ENCODE measurements at places on chromosomes 12 and 14.

DNA sequence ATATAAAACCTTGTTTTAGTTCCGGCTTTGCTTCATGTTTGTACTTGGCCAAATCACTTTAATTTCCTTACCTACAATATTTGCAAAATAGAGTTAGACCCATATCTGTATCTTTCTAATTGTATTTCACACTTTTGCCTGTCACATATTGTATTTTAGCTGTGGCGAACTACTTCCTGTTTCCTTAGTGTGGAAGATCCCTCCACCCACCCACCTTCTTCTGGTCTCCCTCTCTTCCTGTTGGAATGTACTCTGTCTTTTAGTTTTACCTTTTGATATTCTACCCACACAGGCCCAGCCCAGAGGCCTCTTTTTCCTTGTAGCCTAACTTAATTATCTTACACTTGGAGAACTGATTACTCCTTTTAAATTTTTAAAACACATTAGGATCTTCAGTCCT lies 78.2 kb downstream of the SCN8A start:
- no peak for DNase-seq

GRCh38 chr12:128549601-128550218 lies 274.0 kb downstream of the SLC15A4 start:
- no peak for DNase-seq

GRCh38 chr12:108712925-108713203 lies 18.5 kb downstream of the CORO1C start:
- DNase-seq: no peak

DNA sequence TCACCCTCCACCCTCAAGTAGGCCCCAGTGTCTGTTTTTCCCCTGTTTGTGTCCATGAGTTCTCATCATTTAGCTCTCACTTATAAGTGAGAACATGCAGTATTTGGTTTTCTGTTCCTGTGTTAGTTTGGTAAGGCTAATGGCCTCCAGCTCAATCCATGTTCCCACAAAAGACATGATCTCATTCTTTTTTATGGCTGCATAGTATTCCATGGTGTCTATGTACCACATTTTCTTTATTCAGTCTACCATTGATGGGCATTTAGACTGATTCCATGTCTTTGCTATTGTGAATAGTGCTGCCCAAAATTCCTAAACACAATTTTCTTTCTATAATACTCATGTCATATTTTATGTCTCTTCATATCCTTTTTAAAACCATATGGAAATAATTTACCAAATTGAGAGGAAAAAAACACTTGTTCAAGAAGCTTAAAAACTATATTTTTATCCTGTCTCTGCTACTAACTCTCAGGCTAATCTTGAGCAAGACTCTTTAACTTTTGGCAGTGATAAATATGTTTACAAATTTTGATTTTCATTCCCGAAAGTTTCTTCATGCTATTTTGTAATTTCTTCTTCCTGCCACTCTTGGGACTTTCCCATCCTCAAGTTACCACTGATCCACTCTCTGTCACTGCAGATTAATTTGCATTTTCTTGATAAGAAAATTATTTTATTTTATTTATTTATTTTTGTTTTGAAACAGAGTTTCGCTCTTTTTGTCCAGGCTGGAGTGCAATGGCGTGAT lies 28.0 kb upstream of the OSBPL8 start:
- DNase-seq: no peak

DNA sequence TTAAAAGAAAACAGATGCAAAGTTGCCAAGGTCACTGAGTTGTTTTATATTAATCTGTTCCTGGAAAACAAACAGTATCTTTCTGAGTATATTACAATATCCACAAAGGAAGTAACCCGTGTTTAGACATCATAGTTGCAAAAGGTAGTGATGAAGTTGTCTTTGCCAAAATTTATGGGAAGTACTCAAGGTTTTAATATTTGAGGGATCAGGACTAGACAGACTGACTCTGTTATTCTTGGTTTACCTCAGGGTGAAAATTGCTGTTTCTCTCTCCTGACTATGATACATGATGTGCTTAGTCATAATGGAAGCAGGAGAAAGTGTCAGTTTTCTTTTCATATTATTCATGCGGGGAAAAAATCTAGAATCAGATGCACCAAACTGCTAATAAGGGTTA lies 28.3 kb downstream of the TMEM233 start:
- no peak for DNase-seq

- no peak for DNase-seq
Observed at GRCh38 chr12:57611827-57612710, 834 bp downstream of the ARHGEF25 start.

DNA sequence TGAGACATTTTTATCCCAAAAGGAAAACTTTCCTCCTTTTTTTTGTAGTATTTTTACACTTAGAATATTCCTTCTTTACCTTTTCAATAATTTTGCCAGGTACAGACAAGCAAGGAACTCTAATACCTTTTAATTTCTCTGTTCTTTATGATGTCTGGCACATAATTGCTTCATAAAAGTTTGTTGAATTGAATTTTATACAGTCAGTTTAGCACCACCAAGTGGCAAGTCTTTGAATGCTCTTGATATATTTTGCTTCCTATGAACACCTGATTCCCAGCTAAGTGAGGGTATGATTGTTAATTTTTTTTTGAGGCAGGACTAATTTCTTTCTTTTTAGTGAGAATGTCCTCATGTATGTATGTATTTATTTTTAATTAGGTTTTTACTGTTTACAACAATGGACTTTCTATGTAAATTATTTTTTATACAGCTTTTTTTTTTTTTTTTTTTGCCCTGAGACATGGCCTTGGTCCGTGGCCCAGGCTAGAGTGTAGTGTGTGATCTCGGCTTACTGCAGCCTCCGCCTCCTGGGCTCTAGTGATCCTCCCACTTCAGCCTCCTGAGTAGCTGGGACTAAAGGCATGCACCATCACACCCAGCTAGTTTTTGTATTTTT lies 6.9 kb downstream of the TBC1D15 start:
- DNase-seq: no peak

DNA sequence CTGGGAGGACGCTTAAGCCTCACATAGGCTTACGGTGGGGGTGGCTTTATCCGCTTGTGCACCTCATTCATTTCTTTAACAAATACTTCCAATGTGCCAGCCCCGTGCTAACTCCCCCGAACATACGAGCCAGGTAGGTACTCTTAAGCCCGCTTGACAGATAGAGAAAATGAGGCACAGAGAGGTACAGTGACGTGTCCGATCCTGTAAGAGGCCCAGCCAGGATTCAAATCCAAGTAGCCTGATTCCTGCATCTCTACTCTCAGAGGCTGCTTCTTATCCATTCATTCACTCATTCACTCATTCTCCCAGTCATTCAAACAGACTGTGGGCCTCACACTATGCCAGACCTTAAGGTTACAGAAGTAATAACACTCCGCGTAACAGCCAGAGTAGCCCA lies 477 bp downstream of the OAS3 start:
- DNase-seq: no peak

DNA sequence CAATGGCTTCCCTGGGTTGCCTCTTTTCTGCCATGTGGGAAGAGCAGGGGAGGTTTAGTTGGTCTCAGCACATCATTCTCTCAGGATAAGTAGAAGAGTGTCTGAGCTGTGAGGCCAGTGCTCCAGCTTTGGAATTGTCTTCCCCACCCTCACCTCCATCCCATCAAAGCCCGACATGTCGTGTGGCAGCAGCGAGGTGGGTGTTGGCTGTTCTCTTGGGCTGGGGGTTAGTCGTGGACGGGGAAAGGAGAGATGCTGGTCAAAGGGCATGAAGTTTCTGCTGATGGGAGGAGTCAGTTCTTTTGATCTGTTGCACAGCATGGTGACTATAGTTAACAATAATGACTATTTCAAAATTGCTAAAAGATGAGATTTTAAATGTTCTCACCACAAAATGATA lies 404.2 kb downstream of the TMEM121 start:
- no peak for DNase-seq

DNA sequence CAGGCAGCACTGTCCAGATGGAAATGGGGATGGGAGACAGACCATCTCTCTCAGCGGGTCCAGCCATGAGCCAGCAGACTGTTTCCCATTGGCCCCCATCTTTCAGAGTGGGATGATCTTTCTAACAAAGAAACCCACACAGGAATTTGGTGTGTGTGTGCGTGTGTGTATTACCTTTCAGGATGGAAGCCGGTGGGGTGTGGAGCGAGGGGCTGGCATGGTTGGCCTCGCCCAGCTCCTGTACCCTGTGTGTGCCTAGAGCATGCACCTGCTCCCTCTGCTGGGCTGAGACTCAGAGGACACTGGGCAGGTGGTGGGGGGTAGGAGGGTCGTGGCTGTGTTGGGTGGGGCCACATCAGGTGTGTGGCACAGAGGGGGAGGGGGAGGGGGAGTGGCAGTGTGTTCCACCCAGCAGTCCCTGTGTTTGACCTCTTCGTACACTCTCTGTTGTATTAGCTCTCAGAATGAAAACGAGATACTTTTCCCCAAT lies 33.0 kb upstream of the TSPAN9 start:
- DNase-seq: no peak

DNA sequence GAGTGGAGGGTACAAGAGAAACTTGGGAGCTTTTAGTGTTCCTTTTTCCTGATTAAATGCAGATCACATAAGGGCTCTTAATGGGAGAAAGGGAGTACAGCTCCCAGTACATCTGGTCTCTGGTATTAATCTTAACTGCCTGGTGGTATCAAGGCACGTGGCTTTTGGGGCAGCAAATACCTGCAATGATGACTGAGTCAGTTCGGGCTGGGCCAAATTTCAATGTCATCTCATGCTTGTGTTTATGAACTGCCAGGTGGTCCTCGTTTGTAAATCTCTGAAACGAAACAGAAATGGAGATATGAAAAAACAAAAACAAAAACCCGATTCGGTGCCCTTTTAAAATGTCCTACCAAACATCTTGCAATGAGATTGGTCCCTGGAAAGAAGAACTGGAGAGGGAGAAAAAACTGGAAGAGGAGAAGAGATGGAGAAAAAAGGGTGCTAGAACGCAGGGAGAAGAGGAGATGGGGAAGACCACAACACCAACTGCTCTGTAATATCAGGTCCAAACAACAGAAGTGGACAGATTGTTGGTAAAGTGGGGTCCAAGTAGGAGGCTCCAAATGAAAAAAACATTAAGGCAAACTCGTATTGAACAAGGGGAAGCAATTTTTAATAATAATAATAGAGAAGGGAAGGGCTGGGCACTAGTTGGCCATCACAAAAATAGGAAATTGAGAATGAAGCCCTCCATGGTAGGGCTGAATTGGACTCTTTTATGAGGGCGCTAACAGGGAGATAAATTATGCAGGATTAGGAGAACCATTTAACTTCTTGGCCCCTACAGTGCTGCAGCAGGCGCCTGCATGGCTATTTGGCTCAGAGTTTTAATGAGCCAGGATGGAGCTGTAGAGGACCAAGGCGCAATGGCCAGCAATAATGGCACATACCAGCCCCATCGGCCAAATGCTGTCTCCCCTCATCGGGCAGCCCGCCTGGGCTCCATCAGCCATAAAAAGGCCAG lies 45.4 kb upstream of the NPFF start:
- DNase-seq: no peak

DNA sequence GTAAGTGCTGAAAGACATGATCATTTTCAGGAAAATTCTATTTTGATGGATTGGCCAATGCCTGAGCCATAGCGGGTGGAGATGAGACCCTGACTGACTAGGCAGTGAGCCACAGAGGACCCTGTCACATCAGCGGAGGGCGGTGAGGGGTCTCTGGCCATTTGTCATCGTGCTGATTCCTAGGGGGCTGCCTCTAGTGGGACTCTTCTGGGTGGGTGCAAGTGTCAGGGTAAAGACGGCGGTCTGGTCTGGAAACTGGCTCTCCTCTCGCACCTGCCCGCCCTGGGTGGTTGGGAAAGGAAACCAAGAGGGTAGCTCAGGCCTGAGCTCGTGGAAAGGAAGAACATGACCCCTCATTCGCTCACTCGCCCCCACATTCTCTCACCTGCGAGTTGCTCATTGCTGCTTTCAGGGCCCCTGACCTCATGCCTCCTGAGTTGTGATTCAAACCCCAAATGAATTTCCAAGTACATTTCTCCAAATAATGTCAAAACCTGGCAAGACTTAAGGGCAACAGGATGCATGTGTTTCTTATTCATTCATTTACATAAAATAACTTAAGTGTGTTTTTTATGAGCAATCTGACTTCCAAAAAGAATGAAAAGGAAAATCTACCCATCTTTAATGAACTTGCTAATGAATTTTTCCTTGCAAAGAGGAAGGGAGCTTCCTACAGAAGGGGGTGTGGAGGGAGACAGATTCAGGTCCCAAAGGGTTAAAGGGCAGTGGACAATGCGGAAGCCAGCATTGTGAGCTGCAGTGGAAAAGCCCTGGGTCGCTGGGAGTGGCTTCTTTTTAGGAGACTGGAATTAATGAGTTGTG lies 12.8 kb downstream of the MEG3 start:
- DNase-seq: no peak

GRCh38 chr12:61853945-61854344 lies 406.3 kb upstream of the USP15 start:
- no peak for DNase-seq

DNA sequence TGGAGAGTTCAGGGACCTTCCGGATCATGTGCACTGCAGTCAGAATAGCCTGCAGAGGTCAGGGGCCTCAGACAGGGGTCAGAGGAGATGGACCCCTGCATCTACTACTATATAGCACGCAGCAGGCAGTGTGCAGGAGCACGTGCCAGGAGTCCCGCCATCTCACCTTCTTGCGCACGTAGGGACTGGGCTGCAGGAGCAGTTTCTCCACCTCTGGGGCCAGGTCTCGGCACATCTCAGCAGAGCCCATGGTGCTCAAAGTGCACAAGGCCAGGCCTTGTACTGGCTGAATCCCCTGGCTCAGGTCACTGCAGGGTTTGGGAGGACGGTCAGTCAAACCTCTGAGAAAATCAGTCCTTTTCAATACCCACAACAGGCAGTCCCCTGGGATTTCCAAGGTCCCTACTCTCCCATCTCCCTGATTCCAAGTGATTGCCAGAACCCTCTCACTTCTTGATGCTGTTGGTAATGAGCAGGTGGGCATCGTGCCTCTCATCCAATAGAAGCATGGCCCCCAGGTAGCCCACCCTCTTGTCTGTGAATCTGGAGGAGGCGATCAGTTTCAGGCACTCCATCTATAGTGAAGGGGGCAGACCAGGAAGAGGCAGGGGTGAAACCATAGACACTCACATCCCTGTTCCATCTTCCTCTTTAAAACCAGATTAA lies 1.3 kb downstream of the AP1G2 start:
- no peak for DNase-seq

- DNase-seq: no peak
Observed at GRCh38 chr12:25194722-25195055, 271 bp downstream of the DNAI7 start.

DNA sequence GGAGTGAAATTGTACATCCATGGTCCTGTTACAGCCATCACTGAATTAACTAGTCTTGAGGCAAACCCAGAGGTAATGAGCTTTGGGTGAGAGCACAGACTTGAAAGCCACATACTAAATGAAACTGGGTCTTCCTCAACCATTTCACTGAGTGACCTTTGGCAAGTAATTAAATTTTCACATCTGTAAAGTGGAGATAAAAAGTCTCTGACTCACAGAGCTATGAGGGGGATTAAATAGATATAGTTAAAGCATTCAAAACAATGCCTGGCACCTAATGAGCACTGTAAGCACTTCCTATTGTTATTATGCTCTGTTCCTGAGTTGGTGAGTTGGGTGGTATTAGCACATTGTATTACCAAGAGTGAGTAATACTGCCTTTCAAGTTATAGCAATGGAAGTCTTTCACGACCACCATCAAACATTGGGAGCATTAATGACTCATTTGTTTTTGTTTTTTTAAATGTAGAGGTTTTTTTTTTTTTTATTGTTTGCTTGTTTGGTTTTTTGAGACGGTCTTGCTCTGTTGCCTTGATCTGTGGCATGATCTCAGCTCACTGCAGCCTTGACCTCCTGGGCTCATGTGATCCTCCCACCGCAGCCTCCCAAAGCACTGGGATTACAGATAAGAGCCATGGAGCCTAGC lies 12.5 kb upstream of the STRN3 start:
- DNase-seq: no peak

- no peak for DNase-seq
Observed at GRCh38 chr12:42477941-42478340, 111.6 kb downstream of the PRICKLE1 start.
